Hematopoietic multipotent progenitor cell treated with erythropoietin and hydrocortisone succinate and interleukin-3 and kit ligand, for 6 days (in vitro differentiated cells): ENCODE measurements at places on chromosomes 13 and 19.
A peak's percentile ranks its signal among the peaks of the same experiment; 100 is the strongest.

GRCh38 chr19:35642312-35642711, 767 bp downstream of the ETV2 start:
- no peak for DNase-seq

DNA sequence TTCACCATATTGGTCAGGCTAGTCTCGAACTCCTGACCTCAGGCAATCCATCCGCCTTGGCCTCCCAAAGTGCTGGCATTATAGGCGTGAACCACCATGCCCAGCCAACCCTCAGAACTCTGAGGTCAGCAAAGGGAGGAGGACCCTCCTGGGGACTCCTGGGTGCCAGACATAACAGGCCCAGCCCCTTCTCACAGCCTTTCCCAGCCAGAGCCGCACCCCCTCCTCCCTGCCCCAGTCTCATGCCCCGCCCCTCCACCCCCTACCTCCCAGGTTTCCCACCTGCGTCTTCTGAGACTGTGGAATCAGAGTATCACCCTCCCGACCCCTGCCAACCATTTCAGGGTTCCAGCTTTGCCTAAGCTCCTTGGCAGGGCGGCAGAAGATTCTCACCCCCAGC, 5.2 kb downstream of the IGLON5 start:
- DNase-seq, result no peak

- peak; percentile 70 for DNase-seq
These were observed 195.5 kb downstream of the RGCC start for GRCh38 chr13:41652735-41653361.

DNA sequence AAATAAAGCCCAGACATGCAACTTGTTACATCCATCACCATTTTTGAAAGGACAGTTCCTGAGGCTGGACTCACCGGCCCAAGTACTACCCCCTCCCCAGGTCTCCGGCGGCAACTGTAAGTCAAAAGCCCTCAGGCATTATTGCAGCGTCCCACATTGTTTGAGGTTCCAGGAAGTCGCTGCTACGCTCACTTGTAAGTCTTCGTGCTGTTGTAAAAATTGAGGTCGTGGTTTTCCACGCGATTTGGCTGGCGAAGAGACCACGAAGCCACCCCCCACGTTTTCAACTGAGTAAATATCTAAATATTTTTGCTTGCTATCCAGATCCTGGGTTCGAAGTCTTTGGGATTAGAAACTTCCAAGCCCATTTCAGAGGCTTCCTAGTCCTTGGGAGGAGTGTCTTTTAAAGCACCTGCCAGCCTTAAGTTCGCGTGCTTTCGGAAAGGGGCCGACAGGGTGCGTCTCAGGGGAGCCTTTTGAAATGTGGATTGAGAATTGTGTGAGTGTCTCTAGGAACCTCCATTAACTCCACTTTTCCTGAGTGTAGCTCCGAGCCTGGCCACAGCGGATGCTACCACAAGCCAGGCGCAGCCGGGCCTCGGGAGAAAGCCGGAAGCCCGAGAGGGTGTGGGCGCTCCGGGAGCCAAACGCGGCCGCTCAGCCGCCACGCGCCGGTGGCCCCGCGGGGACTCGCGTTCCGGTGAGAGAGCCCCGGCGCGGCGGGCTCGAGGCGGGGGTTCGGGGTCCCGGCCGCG, 434 bp upstream of the FNDC3A start:
- peak; percentile 75 for DNase-seq

DNA sequence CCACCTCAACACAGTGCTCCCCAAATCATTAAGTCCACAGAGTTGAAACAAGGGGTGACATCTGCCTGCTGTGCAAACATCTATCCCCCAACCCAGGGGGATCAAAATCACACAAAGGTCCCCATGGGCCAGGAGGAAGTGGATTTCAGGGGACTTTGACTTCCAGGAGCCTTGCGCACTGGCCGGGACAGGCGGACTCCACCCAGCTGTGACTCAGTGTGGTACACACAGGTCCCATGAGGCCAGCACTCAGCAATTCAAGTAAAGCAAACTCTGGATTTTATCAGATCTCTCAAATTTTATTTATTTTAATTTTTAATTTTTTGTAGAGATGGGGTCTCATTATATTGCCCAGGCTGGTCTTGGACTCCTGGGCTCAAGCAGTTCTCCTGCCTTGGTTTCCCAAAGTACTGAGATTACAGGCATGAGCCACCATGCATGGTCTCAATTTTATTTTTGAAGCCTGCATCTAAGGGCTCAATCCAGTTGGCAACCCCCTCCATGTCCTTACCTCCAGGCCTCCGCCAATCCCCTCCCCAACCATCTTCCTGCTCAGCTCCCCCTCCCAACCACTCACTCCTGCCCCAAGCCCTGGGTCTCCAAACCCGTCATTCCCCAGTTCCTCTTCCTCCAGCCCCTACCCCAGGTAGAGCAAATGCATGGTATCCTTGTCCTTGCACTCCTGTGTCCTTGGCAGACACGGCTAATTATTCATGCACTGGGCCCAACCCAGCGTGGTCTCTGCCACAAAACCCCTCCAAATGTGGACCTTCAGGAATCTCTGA, 18.2 kb downstream of the ARHGAP33 start:
- no peak for DNase-seq

DNA sequence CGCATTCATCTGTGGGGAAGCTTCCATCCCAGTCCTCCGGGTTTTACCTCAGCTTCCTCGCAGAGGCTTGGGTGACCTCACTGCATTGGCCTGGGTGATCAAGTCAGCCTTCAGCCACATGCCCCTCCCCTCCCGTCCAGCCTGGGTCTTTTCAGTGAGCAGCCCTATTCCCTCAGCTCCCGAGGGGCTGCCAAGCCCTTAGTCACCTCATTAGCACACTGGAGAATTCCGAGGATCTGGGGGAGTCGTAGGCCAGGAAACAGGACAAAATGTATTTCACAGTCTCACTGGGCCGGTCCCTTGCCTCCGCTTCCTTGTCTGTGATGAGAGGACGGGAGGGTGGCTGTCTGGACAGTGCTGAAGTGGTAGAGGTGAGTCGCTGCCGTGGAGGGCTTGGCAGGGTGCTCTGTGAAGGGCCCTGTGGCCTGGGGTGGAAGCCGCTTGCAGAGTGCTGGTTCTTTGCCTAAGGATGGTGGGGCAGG, 19.9 kb downstream of the KDM4B start:
- DNase-seq, result no peak

GRCh38 chr13:53064731-53065130, 36.1 kb downstream of the OLFM4 start:
- no peak for DNase-seq

- DNase-seq, result no peak
These were observed 210.9 kb downstream of the SHISA2 start for GRCh38 chr13:25840931-25841330.

DNA sequence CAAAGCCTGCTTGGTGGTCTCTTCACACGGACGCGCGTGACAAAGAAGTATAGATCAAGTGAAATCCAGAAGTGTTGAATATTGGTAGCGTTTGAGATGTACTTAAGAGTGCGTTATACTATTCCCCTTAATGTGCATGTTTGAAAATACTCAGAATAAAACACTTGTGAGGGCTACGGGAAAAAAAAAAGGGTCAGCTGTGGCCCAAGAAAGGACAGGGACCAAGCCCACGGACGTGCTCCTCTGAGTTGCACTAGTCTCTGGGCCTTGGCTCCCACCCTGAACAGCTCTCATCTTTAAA, 622 bp upstream of the RBM42 start:
- no peak for DNase-seq

GRCh38 chr19:14530506-14530905, 1.1 kb downstream of the TECR start:
- DNase-seq, result no peak

- DNase-seq, result no peak
These were observed 65.2 kb downstream of the SOX1 start for GRCh38 chr13:112132142-112132541.

DNA sequence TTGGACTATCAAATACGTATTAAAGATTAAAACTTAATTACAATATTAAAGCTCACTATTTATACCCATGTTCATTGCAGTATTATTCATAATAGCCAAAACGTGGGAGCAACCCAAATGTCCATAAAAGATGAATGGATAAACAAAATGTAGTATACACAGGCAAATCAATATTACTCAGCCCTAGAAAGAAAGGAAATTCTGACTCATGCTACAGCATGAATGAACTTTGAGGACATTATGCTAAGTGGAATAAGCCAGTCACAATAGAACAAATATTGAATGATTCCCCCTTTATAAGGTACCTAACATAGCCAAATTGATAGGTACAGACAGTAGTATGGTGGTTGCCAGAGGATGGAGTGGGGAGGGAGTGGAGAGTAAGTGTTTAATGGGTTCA, 457.3 kb downstream of the FGF14 start:
- DNase-seq, result no peak

DNA sequence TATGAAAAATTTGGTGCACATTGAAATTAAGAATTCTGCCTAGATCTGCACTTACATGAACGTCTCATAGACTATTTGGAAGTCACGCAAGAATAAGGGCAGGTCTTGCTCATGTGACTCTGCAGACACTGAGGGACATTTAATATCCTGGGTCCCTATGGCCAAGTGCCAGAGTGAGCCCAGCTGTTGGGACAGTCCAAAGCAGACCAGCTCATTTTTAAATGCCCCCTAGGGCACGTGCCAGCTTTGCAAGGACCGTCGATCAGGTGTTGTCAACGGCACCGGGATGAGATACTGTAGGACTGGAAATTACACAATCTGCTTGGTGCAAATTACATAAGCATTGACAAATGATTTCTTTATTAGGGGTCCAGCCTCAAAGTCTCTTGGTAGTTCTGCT, 293.6 kb downstream of the TEX29 start:
- DNase-seq, result no peak

DNA sequence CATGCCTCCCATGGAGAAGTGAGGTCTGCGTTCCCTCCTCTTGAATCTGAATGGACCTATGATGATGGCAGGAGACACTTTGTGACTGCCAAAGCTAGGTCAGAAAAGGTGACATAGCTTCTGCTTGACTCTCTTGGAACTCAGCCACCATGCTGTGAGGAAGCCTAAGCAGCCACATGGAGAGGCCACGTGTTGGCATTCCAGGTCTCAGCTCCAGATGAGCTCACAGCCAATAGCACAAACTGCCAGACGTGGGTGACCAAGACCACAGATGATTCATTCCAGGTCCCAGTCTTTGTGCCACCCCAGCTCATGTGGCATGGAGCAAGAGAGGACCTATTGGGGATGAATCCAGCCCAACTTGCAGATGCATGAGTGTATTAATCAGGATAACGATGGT, 8.7 kb upstream of the GGACT start:
- DNase-seq, result no peak

DNA sequence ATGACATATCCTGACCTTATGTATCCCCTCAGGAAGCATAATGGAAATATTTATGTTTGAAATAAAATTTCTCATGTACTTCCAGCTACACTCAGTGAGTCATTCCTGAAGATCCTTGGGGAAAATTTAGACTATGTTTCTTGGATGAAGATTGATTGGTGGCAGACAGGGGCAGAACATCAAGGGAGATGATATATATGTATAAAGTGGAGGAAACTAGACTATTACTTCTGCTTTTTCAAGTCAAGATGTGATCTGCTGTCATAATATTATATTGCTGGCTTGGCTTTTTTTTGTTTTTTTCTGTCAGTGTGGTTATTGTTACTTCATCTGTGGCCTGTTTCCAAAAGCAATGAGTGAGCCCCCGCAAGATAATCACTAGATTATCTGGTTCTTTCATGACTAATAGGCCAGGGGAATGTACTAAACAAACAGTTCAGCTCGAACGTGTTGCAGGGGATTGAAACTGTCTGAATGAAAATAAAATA, 87.2 kb upstream of the TNFSF11 start:
- peak; percentile 79 for DNase-seq

GRCh38 chr13:45949161-45949560, 97.6 kb upstream of the SIAH3 start:
- DNase-seq, result no peak

DNA sequence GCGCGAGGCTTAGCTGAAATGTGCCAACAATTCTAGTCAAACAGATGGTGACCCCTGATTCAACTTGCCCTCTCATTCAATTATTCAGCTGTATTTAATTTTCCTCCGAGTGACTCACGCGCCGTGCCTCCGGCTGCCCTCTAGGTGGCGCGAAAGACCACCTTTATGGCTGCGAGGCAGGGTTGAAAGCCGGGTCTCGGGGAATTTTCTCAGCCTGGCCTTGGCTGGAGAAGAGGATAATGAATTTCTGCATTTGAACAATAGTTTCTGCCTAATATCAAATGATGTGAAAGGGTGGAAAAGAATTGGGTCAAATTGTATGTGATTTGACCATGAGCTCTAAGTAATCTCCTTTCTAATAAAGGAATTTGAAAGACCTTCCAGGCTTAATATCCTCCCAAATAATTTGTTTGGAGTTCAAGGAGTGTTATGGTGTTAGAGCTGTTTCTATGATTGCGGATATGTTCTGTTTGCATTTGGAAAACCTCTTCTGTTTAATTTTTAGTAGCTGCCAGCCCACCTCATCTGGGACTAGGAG, 310.9 kb downstream of the ZNF536 start:
- peak; percentile 73 for DNase-seq

GRCh38 chr13:104315606-104316005, 1249.4 kb upstream of the SLC10A2 start:
- DNase-seq, result no peak

DNA sequence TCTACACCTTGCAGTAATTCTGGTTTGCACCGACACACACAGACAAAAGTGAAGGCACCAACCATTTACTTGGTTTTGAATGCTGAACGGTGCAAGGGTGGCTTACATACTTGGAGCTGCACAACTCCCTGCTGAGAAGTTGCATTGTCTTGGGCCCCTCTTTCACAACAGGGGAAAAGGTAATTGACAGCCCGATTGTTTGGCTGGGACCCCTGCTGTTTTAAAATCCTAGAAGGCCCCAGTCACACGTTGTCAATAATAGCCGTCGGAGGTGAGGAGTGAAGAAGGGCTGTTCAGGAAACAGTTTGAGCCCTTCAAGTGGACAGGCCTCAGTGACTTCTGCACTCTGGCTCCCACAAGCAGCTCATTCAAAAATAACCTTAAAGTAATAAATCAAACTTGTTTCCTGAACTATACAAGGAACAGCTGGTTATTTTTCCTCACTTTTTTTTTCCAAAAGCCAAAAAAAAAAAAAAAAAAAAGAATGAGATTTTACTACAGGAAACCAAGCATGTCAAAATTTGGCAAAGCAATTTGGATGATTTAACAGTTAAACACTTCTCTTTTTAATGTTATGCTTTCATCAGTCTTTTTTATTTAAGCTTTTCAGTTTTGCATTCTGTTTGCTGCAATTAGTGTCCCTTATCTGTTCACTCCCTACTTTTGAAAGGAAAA, 19.0 kb upstream of the SPRY2 start:
- DNase-seq, result no peak

GRCh38 chr13:106796280-106797047, 228.5 kb upstream of the ARGLU1 start:
- DNase-seq, result no peak
